ENCODE measurements at places on chromosomes 11 and 22. TPM values are rescaled to one million over a fixed set of nuclear protein-coding genes. Genes with fewer than 3 reads are reported as not detected.

Gene DNAJB7
- not detected for total RNA-seq

Gene SMIM35
- total RNA-seq: not detected

Gene SPCS2
- 143 TPM for total RNA-seq

Gene THAP12
- 27.2 TPM for total RNA-seq

Gene RASL10A
- total RNA-seq: 0.32 TPM

Gene PKNOX2
- total RNA-seq: not detected

Gene CALCA
- total RNA-seq: not detected

DNA sequence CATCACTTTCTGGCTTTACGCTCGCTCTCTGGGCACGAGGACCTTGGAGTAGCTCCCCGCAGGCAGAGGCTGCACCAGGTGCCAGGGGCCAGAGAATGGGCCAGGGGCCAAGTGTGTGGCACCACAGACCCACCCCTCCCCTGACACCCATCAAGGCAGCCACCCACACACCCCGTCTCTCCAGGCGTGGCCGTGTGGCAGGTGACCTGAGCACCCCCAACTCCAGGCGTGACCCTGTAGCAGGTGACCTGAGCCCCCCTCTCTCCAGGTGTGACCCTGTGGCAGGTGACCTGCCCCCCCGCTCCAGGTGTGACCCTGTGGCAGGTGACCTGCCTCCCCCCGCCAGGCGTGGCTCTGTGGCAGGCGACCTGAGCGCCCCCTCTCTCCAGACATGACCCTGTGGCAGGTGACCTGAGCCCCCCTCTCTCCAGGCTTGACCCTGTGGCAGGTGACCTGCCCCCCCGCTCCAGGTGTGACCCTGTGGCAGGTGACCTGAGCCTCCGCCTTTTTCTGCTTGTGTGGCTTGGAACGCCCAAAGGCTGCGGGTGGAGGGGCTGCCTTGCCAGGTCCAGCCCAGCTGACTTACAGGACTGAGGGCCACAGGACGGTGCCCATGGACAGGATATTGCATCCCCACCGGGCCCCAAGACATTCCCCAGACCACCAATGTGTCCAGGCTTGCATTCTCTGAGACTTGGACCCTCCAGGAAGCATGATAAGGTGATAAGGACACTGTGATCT is 667.2 kb downstream of the BRD1 start:
- no peak overlapping the region for H3K4me3 ChIP-seq
- no peak overlapping the region for H3K27ac ChIP-seq
- no peaks in the 10 kb centered on the region for H3K4me1 ChIP-seq
- DNase-seq: no peak
- no peaks in the 10 kb centered on the region for H3K36me3 ChIP-seq

DNA sequence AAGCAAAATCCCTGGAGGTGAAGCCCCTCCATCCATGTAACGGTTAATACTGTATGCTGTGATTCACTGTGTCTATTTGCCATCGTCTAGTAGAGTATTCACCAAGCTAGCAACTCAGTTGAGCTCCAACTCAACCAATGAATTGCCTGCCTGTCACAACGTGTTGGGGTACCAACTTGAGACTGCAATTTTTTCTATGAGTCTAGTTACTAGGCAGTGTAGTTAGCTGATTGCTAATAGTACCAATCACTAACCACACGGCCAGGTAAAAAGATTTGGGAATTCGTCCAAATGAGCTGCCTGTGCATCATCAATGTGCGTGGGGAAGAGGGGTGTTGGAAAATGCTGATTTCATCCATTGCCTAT is 1.0 kb upstream of the BTG4 start:
- DNase-seq: no peak
- H3K36me3 ChIP-seq: no peaks in the 10 kb centered on the region
- H3K27me3 ChIP-seq: peaks cover 10% of the 10 kb centered on the region
- no peak overlapping the region for H3K4me3 ChIP-seq

DNA sequence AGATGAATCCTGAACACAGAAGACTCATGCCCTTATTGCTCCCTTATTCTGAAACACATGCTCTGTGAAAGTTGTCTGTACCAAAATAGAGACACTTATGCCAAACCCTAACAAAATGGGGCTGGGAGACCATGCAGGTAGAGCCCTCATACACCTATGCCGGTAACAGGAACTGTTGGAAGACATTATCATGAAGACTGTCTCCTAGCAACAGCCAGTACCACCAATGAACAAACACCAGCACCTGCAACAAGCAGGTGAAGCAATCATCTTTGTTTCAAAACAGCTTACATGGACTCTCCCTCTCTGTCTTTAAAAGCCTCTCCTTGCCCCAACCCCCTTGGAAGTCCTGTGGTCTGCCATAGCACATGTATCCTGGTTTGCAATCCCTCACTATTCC is 17.2 kb downstream of the SLC5A4 start:
- no peaks in the 10 kb centered on the region for H3K36me3 ChIP-seq
- peaks cover 2% of the 10 kb centered on the region for H3K27me3 ChIP-seq
- no peak overlapping the region for H3K4me3 ChIP-seq
- no peak overlapping the region for H3K27ac ChIP-seq

DNA sequence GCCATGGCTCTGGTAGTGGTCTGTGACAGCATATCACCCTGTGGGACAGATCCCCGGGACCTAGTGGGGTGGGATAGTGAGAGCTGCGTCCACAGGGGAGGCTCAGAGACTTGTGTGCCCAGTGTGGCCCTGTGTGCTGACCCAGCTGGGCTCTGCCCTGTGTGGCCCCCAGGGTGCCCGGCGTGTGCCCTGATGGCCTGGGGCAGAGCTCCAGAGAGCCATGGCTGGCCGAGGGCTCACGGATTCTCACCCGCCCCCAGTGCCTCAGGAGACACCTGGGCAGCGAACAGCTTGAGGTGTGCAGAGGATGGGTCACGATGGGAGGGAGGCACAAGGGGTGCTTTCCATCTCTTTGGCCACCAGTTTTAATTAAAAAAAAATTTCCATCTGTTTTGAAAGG is 11.8 kb downstream of the LRP5 start:
- no peak overlapping the region for H3K4me3 ChIP-seq
- H3K36me3 ChIP-seq: no peaks in the 10 kb centered on the region
- no peak for DNase-seq
- peaks cover 8% of the 10 kb centered on the region for H3K4me1 ChIP-seq
- H3K27ac ChIP-seq: no peak overlapping the region

DNA sequence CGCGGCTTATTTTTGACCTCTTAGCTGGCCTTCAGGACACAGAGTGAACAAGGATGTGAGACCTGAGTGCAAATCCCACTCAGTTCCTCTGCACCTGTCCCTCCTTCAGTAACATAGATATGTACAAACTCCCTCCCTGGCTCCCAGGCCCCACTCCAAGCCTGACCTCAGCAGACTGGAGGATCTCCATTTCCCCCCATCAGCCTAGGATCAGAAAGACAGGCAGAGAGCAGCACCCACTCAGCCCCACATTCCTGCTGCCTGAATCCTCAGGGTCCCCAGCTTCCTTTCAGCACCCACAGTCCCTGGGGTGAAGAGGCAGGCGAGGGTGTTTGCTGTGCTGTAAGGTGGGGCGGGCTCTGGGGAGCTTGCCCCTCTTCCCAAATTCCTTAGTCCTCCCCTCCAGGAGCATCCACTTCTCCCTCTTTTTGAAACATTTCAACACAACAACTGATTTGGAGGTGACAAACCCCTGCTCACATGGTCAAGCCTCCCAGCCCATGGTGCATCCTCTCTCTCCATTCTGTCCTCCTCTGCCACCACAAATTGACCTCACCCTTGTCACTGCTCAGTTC is 151.1 kb downstream of the FEZ1 start:
- no peaks in the 10 kb centered on the region for H3K36me3 ChIP-seq
- no peaks in the 10 kb centered on the region for H3K4me1 ChIP-seq
- no peak overlapping the region for H3K4me3 ChIP-seq
- H3K27ac ChIP-seq: no peak overlapping the region

GRCh38 chr11:28981381-28981780 is 873.2 kb downstream of the METTL15 start:
- no peaks in the 10 kb centered on the region for H3K4me1 ChIP-seq
- H3K27me3 ChIP-seq: no peaks in the 10 kb centered on the region
- H3K36me3 ChIP-seq: no peaks in the 10 kb centered on the region
- H3K27ac ChIP-seq: no peak overlapping the region
- DNase-seq: no peak

GRCh38 chr22:36204001-36204631 is 2.5 kb upstream of the APOL4 start:
- H3K4me3 ChIP-seq: no peak overlapping the region
- no peaks in the 10 kb centered on the region for H3K36me3 ChIP-seq
- no peaks in the 10 kb centered on the region for H3K27me3 ChIP-seq
- H3K27ac ChIP-seq: no peak overlapping the region
- DNase-seq: no peak

GRCh38 chr11:61194169-61194671 is 9.1 kb upstream of the PGA3 start:
- no peak for DNase-seq
- H3K4me3 ChIP-seq: no peak overlapping the region
- H3K27ac ChIP-seq: no peak overlapping the region
- H3K27me3 ChIP-seq: no peaks in the 10 kb centered on the region
- H3K36me3 ChIP-seq: no peaks in the 10 kb centered on the region
- no peaks in the 10 kb centered on the region for H3K4me1 ChIP-seq

GRCh38 chr11:88435415-88435814 is 97.9 kb upstream of the CTSC start:
- peaks cover 26% of the 10 kb centered on the region for H3K4me1 ChIP-seq
- no peaks in the 10 kb centered on the region for H3K27me3 ChIP-seq
- H3K36me3 ChIP-seq: no peaks in the 10 kb centered on the region
- DNase-seq: peak; percentile 77

GRCh38 chr22:46764779-46765485 is 2.5 kb downstream of the TBC1D22A start:
- no peaks in the 10 kb centered on the region for H3K27me3 ChIP-seq
- H3K36me3 ChIP-seq: no peaks in the 10 kb centered on the region
- DNase-seq: no peak
- H3K4me1 ChIP-seq: peaks cover 32% of the 10 kb centered on the region
- H3K27ac ChIP-seq: peak overlapping the region; percentile 91

- H3K27me3 ChIP-seq: no peaks in the 10 kb centered on the region
- H3K4me1 ChIP-seq: no peaks in the 10 kb centered on the region
- H3K27ac ChIP-seq: no peak overlapping the region
- no peak overlapping the region for H3K4me3 ChIP-seq
Measured at GRCh38 chr11:115238791-115239190, 265.4 kb downstream of the CADM1 start.

DNA sequence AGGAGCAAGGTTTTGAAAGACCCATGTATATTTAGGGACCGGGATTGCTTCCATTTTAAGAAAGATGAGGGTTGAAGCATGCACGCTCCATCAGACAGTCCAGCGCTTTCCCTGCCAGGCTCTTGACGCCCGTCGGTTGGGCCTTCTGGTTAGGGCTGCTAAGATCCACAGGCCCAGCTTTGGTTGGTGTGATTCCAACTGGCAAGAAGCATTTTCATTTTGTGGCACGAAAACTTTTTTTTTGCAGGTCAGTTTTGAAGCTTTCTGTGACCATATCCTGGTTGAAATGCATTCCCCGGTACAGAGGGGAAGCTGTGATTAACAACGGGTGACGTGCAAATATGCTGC is 34.3 kb upstream of the MPPED1 start:
- H3K27me3 ChIP-seq: no peaks in the 10 kb centered on the region
- no peaks in the 10 kb centered on the region for H3K36me3 ChIP-seq
- H3K27ac ChIP-seq: peak overlapping the region; percentile 45
- no peak for DNase-seq
- H3K4me1 ChIP-seq: peaks cover 27% of the 10 kb centered on the region

DNA sequence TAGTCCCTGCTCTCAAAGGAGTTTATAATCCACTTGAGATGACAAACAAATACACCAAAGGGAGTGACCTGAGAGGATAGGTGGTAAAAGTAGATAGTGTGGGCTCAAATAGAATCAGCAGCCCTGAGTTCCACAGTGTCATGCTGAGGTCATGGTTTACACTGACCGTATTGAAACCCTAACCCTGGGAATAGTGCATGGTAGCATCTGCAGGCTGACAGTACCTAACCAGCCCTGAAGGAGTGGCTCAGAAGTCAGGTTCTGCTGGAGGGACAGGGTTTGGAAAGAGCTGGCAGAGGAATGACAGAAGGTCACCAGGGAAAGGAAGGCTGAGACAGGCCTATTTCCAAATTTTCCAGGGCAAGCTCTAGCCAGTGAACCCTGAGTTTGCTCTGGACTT is 9.2 kb upstream of the TMPRSS5 start:
- H3K4me1 ChIP-seq: no peaks in the 10 kb centered on the region
- no peaks in the 10 kb centered on the region for H3K36me3 ChIP-seq
- no peak for DNase-seq
- no peak overlapping the region for H3K27ac ChIP-seq
- H3K27me3 ChIP-seq: no peaks in the 10 kb centered on the region

- peak overlapping the region; percentile 94 for H3K27ac ChIP-seq
- DNase-seq: no peak
- H3K36me3 ChIP-seq: no peaks in the 10 kb centered on the region
- peak overlapping the region; percentile 92 for H3K4me3 ChIP-seq
- peaks cover 13% of the 10 kb centered on the region for H3K4me1 ChIP-seq
Measured at GRCh38 chr22:31748490-31748889, 1.4 kb downstream of the PRR14L start.

GRCh38 chr11:1150116-1150515 is 7.6 kb upstream of the MUC5AC start:
- no peaks in the 10 kb centered on the region for H3K4me1 ChIP-seq
- no peaks in the 10 kb centered on the region for H3K27me3 ChIP-seq
- no peak overlapping the region for H3K27ac ChIP-seq
- no peak overlapping the region for H3K4me3 ChIP-seq
- DNase-seq: no peak
